Activated CD4-positive, alpha-beta T cell treated with anti-CD3 and anti-CD28 coated beads, Interleukin-2, amount 10 ng/mL, durations not matched to agents 24 days and 14 days (primary cell): ENCODE measurements at places on chromosomes 4 and X. TPM values are rescaled to one million over a fixed set of nuclear protein-coding genes. Genes with fewer than 3 reads are reported as not detected.

DNA sequence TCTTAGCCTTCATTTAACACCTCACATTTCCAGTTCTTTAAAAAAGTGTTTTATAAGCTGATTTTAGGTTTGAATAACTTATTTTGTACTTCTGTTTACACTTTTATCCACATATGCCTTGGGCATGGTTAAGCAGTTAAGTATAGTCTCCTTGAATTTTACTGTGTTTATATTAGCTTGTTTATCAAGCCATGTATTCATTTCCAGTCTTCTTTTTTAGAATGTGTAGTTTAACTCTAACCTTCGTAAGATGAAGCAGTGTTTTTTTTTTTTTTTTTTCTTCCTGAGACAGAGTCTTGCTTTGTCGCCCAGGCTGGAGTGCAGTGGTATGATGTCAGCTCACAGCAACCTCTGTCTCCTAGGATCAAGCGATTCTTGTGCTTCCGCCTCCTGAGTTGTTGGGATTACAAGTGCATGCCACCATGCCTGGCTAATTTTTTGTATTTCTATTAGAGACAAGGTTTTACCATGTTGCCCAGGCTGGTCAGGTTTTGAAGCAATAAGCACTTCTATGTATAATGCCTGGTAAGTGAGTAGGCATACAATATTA, 42.5 kb downstream of the BMP2K start:
- no peaks in the 10 kb centered on the region for H3K4me1 ChIP-seq
- DNase-seq, result no peak
- no peak overlapping the region for H3K4me3 ChIP-seq
- H3K36me3 ChIP-seq, result peaks cover 6% of the 10 kb centered on the region
- H3K27me3 ChIP-seq, result no peaks in the 10 kb centered on the region
- no peak overlapping the region for H3K27ac ChIP-seq

DNA sequence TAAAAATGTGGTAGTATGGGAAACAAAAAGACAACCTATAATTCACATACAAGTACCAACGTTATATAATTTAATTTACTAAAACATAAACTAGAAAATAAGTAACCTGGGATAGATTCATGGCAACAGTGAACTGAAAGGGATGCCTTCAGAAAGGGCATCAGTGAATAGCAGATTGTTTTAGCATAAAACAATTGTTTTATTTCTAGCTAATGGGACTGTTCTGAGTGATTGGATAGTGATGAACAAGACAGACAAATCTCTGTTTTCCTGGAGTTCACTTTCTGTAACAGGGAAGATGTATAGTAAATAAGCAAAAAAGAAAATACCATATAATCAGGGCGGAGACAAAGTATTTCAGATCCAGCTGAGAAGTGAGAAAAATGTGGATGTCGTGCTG, 379.1 kb upstream of the SPOCK3 start:
- no peaks in the 10 kb centered on the region for H3K36me3 ChIP-seq
- H3K27ac ChIP-seq, result no peak overlapping the region
- DNase-seq, result no peak
- H3K4me1 ChIP-seq, result no peaks in the 10 kb centered on the region

GRCh38 chr4:124940387-124940786, 227.9 kb upstream of the ANKRD50 start:
- DNase-seq, result no peak
- H3K4me1 ChIP-seq, result no peaks in the 10 kb centered on the region
- H3K36me3 ChIP-seq, result no peaks in the 10 kb centered on the region
- H3K27ac ChIP-seq, result no peak overlapping the region
- no peaks in the 10 kb centered on the region for H3K27me3 ChIP-seq

- no peaks in the 10 kb centered on the region for H3K27me3 ChIP-seq
- peaks cover 7% of the 10 kb centered on the region for H3K36me3 ChIP-seq
- H3K4me1 ChIP-seq, result peaks cover 26% of the 10 kb centered on the region
- peak; percentile 75 for DNase-seq
- peak overlapping the region; percentile 78 for H3K27ac ChIP-seq
These were observed 3.1 kb upstream of the OCIAD2 start for GRCh38 chr4:48909697-48910096.

DNA sequence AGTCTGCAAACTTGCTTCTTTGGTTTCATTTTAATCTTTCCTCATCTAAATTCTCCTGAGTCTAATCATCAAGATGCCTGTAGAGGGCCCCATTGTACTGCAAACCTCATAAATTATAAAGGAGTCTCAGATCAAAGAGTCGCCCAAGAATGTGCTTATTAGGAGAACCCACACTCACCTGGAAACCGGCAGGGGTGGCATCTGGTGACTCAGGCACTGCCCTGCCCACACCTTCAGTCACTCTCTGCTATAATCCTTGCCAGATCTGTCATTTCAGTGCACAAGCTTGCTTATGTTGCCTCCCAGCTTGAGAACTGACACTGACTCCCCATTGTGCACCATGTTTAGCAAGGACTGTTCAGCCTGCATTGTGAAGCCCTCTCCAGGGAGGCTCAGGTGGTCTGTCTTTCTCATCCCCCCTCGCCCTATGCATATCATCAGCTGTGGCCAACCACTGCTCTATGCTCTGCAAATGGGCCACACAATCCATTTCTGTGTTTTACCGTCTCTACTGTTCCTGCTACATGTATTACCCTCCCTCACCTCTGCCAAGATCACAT, 12.4 kb downstream of the EPGN start:
- H3K36me3 ChIP-seq, result no peaks in the 10 kb centered on the region
- H3K27me3 ChIP-seq, result peaks cover 23% of the 10 kb centered on the region
- H3K4me1 ChIP-seq, result peaks cover 1% of the 10 kb centered on the region
- H3K4me3 ChIP-seq, result no peak overlapping the region

- H3K27me3 ChIP-seq, result no peaks in the 10 kb centered on the region
- H3K36me3 ChIP-seq, result no peaks in the 10 kb centered on the region
- no peak overlapping the region for H3K4me3 ChIP-seq
- H3K4me1 ChIP-seq, result no peaks in the 10 kb centered on the region
These were observed 332.4 kb downstream of the SLC7A11 start for GRCh38 chr4:137909529-137910309.

- H3K36me3 ChIP-seq, result no peaks in the 10 kb centered on the region
- no peaks in the 10 kb centered on the region for H3K4me1 ChIP-seq
- H3K4me3 ChIP-seq, result no peak overlapping the region
- H3K27me3 ChIP-seq, result peaks cover 2% of the 10 kb centered on the region
These were observed 19.8 kb upstream of the CXCL2 start for GRCh38 chr4:74118600-74119338.

DNA sequence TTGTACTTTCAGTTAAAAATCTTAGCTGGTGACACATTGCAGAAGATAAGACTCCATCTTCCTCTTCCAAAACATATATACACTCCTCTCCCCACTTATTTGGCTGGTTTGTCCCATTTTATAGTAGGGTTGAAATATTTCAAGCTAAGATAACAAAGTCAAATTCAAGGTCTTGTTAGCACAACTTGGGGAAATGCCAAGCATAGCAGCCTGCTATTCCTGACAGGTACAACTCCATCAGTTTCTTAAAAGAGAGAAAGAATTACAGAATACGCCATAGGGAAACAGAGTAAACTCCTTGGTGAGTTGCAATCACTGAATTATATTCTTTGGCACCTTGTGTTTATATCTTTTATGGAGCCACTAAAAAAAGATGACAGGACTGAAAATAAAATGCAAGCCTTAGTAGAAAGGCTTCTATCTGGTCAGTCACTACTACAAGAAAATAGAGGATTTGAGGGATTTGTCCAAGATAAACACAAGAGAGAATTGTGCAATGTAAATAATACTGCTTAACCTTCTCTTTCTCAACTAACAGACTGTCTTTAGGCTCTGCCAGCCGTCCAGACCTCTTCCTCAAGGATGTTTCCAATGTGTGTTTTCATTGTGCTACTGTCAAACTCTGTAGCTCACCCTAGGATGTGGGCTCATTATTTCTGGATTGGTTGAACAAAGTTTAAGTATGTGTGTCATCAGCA, 170.3 kb downstream of the VEGFC start:
- DNase-seq, result no peak
- no peaks in the 10 kb centered on the region for H3K36me3 ChIP-seq
- no peaks in the 10 kb centered on the region for H3K4me1 ChIP-seq
- no peak overlapping the region for H3K4me3 ChIP-seq
- no peaks in the 10 kb centered on the region for H3K27me3 ChIP-seq
- no peak overlapping the region for H3K27ac ChIP-seq

DNA sequence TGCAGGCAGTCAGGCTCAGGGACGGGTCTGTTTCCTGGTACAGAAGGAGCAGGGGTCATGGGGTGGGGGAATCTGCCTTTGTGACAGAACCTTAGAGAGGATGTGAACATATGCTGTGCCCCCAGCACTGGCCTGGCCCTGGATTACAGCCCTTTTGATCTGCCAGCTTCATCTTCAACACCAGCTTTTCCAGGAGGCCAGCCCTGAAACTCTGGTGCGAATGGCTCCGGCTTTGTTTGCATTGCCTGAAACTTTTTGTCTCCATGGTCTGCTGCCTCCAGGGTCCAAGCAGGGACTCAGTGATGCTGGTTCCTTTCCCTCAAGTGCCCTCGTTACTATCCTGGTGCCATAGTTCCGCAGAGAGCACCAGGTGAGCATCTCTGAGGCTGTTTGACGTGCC, 2.1 kb downstream of the CNGA2 start:
- DNase-seq, result no peak
- H3K27ac ChIP-seq, result no peak overlapping the region
- H3K36me3 ChIP-seq, result no peaks in the 10 kb centered on the region
- no peaks in the 10 kb centered on the region for H3K4me1 ChIP-seq

DNA sequence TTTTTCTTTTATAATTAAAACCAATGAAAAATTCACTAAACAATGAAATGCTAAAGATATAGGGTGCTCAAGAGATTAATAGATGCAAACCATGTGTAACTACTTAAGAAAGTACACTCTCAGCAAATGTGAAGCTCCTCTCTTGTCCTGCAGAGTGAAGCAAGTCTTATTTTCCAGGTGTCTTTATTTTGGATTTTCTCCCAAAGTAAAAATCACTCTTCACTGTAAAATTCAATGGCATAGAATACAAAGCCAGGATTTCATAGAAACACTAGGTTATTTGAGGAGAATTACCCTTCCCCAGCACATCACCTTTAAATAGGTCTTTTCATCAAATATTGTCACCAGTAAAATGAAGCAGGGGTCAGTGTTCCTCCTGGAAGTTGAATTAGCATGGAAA, 57.0 kb upstream of the GIMD1 start:
- no peak overlapping the region for H3K4me3 ChIP-seq
- no peaks in the 10 kb centered on the region for H3K4me1 ChIP-seq
- H3K27me3 ChIP-seq, result no peaks in the 10 kb centered on the region
- H3K27ac ChIP-seq, result no peak overlapping the region
- no peak for DNase-seq
- H3K36me3 ChIP-seq, result no peaks in the 10 kb centered on the region

DNA sequence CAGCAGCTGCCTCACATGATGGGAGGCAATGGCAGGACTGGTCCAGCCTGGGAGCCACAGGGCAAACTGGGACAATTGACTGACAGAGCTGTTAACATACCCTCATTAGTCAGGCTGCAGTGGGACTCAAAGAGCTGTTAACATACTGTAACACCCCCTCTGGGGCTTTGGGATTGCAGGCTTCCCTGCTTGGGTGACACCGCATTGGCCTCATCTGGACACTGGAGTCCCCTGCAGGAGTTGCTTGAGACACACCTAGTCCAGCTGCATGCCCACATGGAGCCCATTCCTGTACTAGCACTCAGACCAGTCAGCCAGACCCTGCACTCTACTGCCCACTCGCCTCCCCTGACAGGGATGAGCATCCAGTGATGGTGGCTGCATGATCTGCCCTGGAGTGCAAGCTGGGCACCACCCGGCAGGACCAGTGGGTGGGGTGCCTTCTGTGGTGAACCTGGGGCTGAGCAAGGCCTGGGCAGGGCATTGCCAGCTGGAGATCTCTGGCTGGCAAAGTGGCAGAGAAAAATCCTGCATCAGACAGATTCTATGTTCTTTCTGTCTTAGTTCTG, 138.8 kb downstream of the DTHD1 start:
- DNase-seq, result no peak
- no peak overlapping the region for H3K4me3 ChIP-seq
- H3K27ac ChIP-seq, result no peak overlapping the region
- no peaks in the 10 kb centered on the region for H3K4me1 ChIP-seq

DNA sequence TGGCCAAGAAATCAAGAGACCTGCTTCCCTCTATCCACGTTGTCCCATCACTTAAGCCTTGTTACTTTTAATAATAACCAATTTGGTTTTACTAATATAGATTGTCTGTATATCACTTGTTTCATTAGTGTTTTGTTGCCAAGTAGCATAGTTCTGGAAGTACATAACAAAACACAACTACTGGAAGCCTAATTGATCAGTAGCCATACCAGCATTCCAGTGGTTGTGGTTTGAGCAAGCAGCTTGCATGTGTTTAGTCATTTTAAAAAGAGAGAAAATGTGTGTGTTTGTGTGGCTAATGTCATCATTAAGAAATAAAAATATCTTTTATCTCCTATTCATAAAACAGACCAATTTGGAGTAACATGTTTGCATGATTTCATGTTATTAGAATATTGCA, 70.8 kb downstream of the PTPN13 start:
- DNase-seq, result no peak
- no peak overlapping the region for H3K4me3 ChIP-seq
- no peaks in the 10 kb centered on the region for H3K27me3 ChIP-seq
- no peaks in the 10 kb centered on the region for H3K4me1 ChIP-seq
- H3K27ac ChIP-seq, result no peak overlapping the region

- H3K4me1 ChIP-seq, result no peaks in the 10 kb centered on the region
- no peak overlapping the region for H3K4me3 ChIP-seq
- no peaks in the 10 kb centered on the region for H3K36me3 ChIP-seq
- no peak overlapping the region for H3K27ac ChIP-seq
- no peak for DNase-seq
- no peaks in the 10 kb centered on the region for H3K27me3 ChIP-seq
These were observed 1409.9 kb upstream of the PCDH7 start for GRCh38 chr4:29310252-29310651.

DNA sequence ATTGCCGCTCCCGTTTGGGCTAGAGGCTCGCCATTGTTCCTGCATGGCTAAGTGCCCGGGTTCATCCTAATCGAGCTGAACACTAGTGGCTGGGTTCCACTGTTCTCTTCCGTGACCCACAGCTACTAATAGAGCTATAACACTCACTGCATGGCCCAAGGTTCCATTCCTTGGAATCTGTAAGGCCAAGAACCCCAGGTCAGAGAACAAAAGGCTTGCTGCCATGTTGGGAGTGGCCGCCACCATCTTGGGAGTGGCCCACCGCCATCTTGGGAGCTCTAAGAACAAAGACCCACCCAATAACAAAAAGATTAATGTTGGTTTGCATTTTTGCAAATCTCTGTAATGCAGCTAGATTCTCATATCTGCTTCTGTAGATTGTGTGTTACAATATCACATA, 299.0 kb downstream of the DCHS2 start:
- no peaks in the 10 kb centered on the region for H3K27me3 ChIP-seq
- H3K4me3 ChIP-seq, result no peak overlapping the region
- no peaks in the 10 kb centered on the region for H3K36me3 ChIP-seq
- no peak for DNase-seq
- H3K27ac ChIP-seq, result no peak overlapping the region
- H3K4me1 ChIP-seq, result no peaks in the 10 kb centered on the region

- H3K4me1 ChIP-seq, result no peaks in the 10 kb centered on the region
- no peak overlapping the region for H3K4me3 ChIP-seq
- H3K27me3 ChIP-seq, result no peaks in the 10 kb centered on the region
- no peak for DNase-seq
- H3K27ac ChIP-seq, result no peak overlapping the region
- H3K36me3 ChIP-seq, result no peaks in the 10 kb centered on the region
These were observed 618.0 kb downstream of the CCSER1 start for GRCh38 chr4:90745176-90745575.

ERCC6L gene
- 8.1 and 8.3 TPM in 2 replicates for total RNA-seq

GC gene
- not detected in 2 replicates for total RNA-seq

PASD1 gene
- total RNA-seq, result not detected in 2 replicates

SPANXC gene
- total RNA-seq, result not detected in 2 replicates

FMR1NB gene
- total RNA-seq, result not detected in 2 replicates

HOPX gene
- total RNA-seq, result 86.3 and 88.5 TPM in 2 replicates

PCDH10 gene
- 0.07 TPM in 1 of 2 replicates, not detected in the other for total RNA-seq
